Epithelial cell of alveolus of lung (primary cell): ENCODE measurements at places on chromosomes 16 and 17. TPM values are rescaled to one million over a fixed set of nuclear protein-coding genes. Genes with fewer than 3 reads are reported as not detected.

The OR1F1 gene
- not detected in 2 replicates for total RNA-seq

The MT1M gene
- total RNA-seq = 10.9 and 12.5 TPM in 2 replicates

The HAP1 gene
- total RNA-seq = under 0.01 and 0.40 TPM in 2 replicates

The CTRB1 gene
- not detected in 2 replicates for total RNA-seq

The CD7 gene
- total RNA-seq = 2.2 and 14.8 TPM in 2 replicates

The SLC35G6 gene
- total RNA-seq = not detected in 2 replicates

The MYH11 gene
- total RNA-seq = 0.16 TPM in 1 of 2 replicates, not detected in the other

The STAT3 gene
- 55.2 and 107 TPM in 2 replicates for total RNA-seq

The TPSG1 gene
- total RNA-seq = not detected in 2 replicates

The CA7 gene
- total RNA-seq = not detected in 2 replicates

The KPNB1 gene
- 172 and 270 TPM in 2 replicates for total RNA-seq

The METRN gene
- total RNA-seq = 34.3 and 76.0 TPM in 2 replicates

The SPATA2L gene
- total RNA-seq = 10.4 and 20.0 TPM in 2 replicates

The C1QL1 gene
- total RNA-seq = 1.4 and 2.2 TPM in 2 replicates

The TOX3 gene
- 5.0 TPM in 1 of 2 replicates, not detected in the other for total RNA-seq

The NLRC3 gene
- 0.08 TPM in 1 of 2 replicates, not detected in the other for total RNA-seq

The CASKIN1 gene
- total RNA-seq = under 0.01 and 0.08 TPM in 2 replicates

The TM4SF5 gene
- total RNA-seq = not detected in 2 replicates

The CD300LB gene
- not detected in 2 replicates for total RNA-seq

The BCO1 gene
- not detected in 2 replicates for total RNA-seq

The THOC6 gene
- total RNA-seq = 18.5 and 33.4 TPM in 2 replicates

The WSCD1 gene
- total RNA-seq = under 0.01 and 2.2 TPM in 2 replicates

The PIK3R6 gene
- total RNA-seq = not detected in 2 replicates

The MYO1D gene
- 4.8 and 15.5 TPM in 2 replicates for total RNA-seq

The NGFR gene
- 0.16 and 0.26 TPM in 2 replicates for total RNA-seq

The DRC3 gene
- 0.40 and 1.4 TPM in 2 replicates for total RNA-seq

The TBC1D10B gene
- 40.4 and 40.9 TPM in 2 replicates for total RNA-seq

The FAM20A gene
- total RNA-seq = 0.91 and 4.1 TPM in 2 replicates

The SPNS1 gene
- total RNA-seq = 41.9 and 49.6 TPM in 2 replicates
